ENCODE measurements at places on chromosomes 12 and 14.

GRCh38 chr14:75422169-75422568 is 5.7 kb upstream of the JDP2 start:
- no peak for DNase-seq

- no peak for DNase-seq
These were observed 21.6 kb downstream of the NTF3 start for GRCh38 chr12:5453466-5453865.

- DNase-seq: no peak
These were observed 6.2 kb downstream of the TSPAN9 start for GRCh38 chr12:3083241-3083920.

- no peak for DNase-seq
These were observed 49.5 kb upstream of the KTN1 start for GRCh38 chr14:55530464-55530863.

DNA sequence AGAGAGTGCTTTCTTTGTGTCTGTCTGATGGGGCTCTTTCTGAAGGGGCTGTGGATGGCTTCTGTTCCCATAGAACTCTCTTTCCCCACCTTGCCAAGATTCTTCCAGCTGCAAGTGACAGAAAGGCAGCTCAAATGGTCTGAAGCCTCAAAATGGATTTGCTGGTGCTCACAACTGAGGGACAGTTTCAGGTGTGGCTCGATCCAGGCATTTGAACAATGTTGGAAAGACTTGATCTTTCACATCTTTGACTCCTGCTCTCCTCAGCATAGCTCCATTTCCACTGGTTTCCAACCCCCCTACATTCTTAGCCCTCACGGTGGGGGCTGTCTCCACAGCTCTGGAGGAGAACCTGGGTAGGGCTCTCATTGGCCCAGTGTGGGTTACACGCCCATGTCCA is 15.9 kb downstream of the RFLNA start:
- DNase-seq: no peak

DNA sequence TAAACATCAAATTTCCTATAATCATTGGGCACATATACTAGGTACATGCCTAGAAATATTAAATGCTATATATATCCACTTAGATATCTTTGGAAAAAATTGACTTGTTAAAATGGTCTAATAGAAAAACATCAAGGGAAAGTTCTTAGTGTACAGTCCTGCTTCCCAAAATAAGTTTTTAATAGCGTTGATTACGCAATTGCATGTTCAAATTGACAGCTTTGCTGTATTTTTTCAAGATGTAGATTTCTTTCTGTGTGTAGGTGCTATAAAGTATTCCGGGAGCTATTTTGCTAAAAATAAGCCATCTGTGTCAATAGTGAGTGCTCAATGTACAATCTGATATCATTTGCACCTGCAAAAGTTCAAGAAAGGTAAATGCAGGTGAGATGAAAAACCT is 463.9 kb upstream of the ATP2B1 start:
- no peak for DNase-seq

DNA sequence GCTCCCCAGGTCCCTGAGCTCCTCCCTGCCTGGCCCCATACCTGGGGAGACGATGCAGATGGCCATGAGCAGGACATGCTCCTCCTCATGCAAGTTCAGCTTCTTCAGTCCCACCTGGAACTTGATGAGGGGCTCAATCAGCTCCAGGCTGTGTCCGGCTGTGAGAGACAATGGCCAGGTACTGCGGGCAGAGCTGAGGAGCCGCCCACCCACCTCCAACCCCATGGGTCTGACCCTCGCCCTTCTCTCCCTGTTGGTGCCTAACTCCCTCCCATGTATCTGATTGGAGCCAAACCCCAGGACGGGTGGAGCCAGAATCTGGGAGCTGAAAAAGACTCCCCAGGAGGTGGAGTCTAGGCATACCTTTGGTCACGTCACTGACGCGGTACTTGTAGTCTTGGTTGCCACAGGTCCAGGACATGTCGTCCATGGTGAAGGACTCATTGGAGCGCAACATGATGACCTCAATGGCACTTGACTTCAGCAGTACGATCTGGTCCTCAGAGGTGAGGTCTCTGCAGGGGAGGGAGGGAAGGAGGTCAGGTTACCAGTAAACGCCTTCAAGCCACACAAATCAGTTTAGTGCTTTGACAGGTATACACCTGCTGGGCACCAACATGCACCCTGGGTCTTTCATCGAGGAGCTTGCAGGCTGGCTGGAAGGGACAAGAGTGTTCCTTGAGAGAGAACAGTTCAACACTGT is 26.7 kb upstream of the HDAC7 start:
- no peak for DNase-seq

DNA sequence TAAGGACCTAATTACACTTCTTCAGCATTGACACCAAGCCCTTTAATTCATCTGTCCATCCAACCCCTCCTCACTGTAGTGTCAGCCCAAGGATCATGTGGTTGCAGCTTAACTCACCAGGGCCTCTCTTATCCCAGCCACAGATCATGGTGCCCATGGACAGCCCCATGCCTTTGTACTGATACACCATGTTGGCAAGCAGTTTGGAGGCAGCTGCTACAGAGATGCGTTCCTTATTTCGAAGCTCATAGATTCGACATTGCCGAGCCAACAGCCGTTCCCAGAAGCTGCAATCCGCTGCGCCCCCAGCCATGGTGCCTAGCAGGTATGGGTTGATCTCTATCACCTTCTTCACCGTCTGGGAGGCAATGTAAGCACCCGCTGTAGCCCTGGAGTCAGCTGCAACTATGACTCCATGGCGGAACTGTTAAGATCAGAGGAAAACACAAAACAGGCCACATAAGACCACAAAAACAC is 1.4 kb downstream of the PSMB5 start:
- no peak for DNase-seq

DNA sequence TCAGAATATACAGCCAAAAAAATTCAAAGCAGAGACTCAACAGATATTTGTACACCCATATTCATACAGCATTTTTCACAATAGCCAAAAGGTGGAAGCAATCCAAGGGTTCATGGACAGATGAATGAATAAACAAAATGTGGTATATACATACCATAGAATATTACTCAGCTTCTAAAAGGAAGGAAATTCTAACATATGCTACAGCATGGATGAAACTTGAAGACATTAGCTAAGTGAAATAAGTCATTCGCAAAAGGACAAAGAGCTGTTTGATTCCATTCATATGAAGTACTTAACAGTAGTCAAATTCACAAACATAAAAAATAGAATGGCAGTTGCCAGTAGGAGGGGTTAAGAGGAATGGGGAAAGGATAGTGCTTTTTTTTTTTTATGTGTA is 91.8 kb upstream of the ARID2 start:
- DNase-seq: no peak

DNA sequence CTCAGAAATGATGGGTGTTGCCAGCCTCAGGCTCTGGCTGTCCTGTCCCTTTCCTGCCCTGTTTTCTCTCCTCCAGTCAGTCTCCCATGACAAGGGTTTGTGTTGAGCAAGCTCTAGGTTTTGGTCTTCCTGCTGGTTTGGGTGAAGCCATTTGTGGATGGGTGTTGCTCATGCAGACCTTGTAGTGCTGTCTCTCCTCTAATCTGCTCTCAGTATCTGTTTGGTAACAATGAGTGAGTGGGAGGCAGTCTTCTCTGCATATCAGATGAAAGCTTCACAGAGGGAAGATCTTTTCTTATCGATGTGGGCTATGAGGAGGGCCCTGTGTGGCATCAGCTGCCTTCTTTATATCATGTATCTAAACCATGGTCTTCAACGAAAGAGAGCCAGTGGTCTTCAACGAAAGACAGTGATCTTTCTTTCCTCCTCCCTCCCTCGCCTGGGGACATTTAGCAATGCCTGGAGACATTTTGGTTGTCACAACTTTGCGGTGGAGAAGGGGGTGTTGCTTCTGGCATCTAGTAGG is 3.6 kb downstream of the CMA1 start:
- DNase-seq: no peak

- no peak for DNase-seq
These were observed 602 bp downstream of the CHFR start for GRCh38 chr12:132886529-132887477.

GRCh38 chr12:75120311-75120711 is 89.3 kb downstream of the KCNC2 start:
- DNase-seq: no peak

DNA sequence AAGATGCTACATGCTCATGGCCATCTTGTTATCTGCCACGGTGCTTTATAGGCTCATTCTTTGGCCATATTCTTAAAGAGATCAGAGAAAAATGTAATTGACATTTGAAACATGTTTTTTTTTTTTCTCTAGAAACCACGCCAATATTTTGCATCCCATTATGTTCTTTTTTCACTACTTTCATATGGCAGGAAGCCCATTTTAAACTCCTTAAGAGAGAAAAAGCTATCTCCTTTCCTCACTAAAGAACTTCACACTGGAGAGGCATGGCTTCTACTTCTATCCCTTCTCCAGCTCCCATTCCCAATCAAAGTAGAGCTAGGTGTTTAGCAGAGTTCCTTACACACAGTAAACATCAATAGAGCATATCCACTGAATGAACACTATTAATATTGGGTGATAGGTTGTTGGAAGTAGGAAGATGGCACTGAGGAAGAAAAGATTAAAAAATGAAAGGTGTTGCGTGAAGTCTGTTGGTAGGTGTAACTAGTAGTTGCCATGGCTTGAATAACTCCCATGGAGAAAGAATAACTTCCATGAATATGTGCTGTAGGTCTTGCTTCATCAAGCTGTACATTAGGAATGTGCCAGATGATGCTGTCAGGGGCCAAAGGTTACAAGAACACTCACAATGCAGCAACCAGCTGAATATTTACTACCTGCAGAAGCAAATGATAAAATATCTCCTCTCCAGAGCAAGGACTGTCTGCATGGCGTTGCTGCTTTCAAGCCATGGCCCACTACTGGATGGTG is 178.8 kb downstream of the STXBP6 start:
- no peak for DNase-seq

DNA sequence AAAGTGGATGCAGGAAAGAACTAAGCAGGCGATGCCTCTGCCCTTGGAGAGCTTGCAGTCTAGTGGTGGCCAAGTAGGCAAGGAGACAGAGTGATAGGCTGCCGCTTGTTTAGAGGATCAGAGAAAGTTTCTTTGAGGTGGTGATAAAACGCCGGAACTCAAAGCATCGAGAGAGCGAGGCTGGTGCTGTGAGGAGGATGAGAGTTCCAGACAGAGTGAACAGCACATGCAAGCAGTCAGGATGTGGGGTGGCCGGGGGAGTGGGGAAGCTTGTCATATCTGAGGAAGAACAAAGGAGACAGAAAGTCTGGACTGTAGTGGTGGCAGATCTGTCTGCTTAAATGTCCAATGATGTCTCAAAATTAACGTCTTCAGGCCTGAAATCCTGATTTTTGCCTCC is 319.7 kb downstream of the SNAPC1 start:
- no peak for DNase-seq

DNA sequence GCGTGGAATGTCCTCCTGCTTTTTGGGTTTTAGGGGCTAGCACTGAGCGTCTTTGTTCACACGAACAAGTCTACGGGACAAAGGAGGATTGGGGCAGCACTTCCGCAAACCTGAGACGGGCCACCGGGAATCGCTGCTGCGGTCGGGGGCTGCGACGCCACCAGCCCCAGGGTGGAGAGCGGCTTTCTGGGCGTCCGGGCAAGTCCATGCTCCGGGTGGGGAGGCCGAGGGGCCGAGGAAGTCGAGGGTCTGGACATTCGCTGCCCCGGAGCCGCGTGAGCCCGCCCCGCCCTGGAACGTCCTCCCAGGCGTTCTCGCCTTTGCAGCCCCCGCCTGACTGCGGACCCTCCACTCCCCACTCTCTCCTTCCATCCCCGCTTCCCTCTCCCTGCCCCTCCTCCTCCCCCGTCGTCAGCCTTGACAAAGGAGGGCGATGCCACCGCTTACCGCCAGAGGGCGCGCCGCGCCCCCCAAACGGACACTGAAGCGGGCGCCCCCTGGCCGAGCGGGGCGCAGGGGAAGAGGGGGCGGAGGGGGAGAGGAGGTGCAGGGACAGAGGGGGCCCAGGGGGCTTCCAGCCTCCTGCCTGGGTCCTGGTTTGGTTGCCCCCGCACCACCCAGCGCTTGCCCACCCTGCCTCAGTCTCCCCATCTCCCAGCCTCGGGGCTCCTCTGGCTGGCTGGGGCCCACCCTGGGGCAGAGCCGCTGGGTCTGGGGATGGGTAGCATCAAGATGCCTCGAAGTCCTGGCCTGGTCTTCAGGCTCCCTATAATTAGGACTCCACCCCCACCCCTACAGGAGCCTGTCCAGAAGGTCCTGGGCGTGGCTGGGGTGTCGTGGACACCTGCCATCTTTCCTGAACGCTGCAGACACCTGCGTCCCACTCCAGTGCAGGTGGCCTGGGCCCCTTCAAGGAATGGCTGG is 39.1 kb upstream of the INF2 start:
- DNase-seq: peak; percentile 49

GRCh38 chr12:51441583-51441982 is 17.0 kb downstream of the SLC4A8 start:
- DNase-seq: no peak

DNA sequence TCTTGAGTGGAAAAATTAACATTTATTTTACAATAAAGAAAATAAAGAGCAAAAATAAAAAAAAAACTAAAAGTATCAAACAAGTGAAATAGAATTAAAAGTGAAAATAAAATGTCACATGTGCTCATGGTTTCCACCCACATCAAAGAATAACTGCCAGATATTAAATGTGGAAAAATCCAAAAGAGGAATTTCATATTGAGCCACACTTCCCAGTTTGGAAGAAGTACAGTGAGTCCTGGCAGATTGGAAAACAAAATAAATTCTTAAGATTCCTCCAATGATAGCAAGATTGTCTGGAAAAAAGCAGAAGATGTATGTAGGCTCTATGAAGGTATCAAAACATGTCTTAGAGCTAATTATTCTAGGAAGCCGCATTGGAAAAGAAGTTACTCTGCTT is 1019.5 kb downstream of the SLC6A15 start:
- DNase-seq: no peak

DNA sequence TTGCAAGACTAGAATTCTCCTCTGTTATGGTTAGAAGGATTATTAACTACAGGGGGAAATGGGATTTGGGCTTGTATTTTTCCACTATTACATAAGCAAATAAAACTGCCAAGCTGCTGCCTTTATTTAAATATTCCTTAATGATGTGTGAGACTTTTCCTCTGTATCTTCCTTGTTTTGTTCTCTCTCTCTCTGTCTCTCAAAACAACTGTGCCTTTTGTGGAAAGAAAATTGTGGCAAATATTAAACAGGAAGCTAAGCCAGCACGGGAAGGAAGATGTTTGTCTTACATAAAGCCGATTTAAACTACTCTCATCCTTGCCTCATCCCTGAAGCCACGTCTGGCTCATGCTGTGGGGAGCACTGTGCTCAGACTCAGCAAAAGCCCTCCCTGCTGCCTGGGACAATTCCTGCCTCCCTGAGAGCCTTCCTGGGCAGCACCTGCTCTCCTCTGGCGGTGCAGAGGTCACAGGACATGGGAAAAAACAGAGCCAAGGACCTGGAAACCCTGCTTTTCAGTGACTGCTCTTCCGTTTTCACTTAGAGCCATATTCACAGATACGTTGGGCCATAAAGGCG is 237.2 kb downstream of the SLC15A4 start:
- DNase-seq: no peak

- no peak for DNase-seq
These were observed 37.2 kb downstream of the CATSPERB start for GRCh38 chr14:91694643-91695042.

GRCh38 chr12:11820476-11820875 is 171.0 kb downstream of the ETV6 start:
- DNase-seq: no peak

GRCh38 chr12:99966429-99966828 is 18.3 kb downstream of the ANKS1B start:
- no peak for DNase-seq

- DNase-seq: peak; percentile 58
These were observed 1.0 kb upstream of the SAMD4A start for GRCh38 chr14:54565785-54566409.
